ENCODE measurements at places on chromosomes 2 and 18.

DNA sequence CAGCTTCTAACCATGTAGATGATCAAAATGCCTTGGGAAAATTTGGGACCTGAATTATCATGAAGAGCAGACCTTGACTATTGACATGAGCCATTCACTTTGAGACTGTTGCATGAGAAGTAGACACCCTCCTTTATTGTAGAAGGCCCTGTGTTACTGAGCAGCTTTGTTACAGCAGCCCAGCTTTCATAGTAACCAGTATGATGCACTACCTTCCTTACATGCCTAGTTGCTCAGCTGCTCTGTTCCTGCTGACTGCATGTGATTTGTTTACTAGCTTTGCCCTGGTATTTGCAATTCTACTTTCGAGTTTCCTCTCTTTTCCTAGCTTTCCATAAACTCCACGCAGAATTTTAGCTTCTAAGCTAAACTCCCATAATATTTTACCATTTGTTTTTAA is 11.2 kb upstream of the FN1 start:
- DNase-seq = no peak

GRCh38 chr2:38239452-38239851 is 137.6 kb downstream of the ATL2 start:
- DNase-seq = no peak

- DNase-seq = no peak
Measured at GRCh38 chr2:180130403-180130802, 123.3 kb upstream of the CWC22 start.

- DNase-seq = no peak
Measured at GRCh38 chr2:25201794-25202193, 33.4 kb upstream of the POMC start.

All from right renal pelvis (tissue), 4 donors.